Activated naive CD8-positive, alpha-beta T cell treated with anti-CD3 and anti-CD28 coated beads, Interleukin-2, amount 10 ng/mL, durations not matched to agents 7 days and 5 days (primary cell): ENCODE measurements at places on chromosomes 2 and 18.

DNA sequence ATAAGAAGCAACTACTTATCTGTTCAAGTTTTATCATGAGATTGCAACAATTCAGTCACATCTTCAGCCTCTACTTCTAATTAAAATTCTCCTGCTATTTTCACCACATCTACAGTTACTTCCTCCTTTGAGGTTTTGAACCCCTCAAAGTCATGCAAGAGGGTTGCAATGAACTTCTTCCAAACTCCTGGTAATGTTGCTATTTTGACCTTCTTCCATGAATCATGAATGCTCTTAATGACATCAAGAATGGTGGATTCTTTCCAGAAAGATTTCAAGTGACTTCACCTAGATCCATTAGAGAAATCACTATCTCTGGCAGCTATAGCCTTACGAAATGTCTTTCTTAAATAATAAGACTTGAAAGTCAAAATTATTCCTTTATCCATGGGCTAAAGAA is 1052.8 kb upstream of the NRXN1 start:
- no peaks in the 10 kb centered on the region for H3K4me1 ChIP-seq
- no peaks in the 10 kb centered on the region for H3K36me3 ChIP-seq
- H3K27ac ChIP-seq: no peak overlapping the region
- no peaks in the 10 kb centered on the region for H3K27me3 ChIP-seq
- H3K4me3 ChIP-seq: no peak overlapping the region
- no peak for DNase-seq

GRCh38 chr2:123463886-123464285 is 561.2 kb upstream of the CNTNAP5 start:
- H3K4me3 ChIP-seq: no peak overlapping the region
- H3K36me3 ChIP-seq: no peaks in the 10 kb centered on the region
- H3K4me1 ChIP-seq: no peaks in the 10 kb centered on the region
- H3K27me3 ChIP-seq: no peaks in the 10 kb centered on the region
- DNase-seq: no peak

- no peaks in the 10 kb centered on the region for H3K36me3 ChIP-seq
- no peaks in the 10 kb centered on the region for H3K27me3 ChIP-seq
- peaks cover 4% of the 10 kb centered on the region for H3K4me1 ChIP-seq
- no peak overlapping the region for H3K27ac ChIP-seq
- no peak for DNase-seq
- H3K4me3 ChIP-seq: no peak overlapping the region
Observed at GRCh38 chr2:177586154-177586553, 193.6 kb downstream of the AGPS start.

DNA sequence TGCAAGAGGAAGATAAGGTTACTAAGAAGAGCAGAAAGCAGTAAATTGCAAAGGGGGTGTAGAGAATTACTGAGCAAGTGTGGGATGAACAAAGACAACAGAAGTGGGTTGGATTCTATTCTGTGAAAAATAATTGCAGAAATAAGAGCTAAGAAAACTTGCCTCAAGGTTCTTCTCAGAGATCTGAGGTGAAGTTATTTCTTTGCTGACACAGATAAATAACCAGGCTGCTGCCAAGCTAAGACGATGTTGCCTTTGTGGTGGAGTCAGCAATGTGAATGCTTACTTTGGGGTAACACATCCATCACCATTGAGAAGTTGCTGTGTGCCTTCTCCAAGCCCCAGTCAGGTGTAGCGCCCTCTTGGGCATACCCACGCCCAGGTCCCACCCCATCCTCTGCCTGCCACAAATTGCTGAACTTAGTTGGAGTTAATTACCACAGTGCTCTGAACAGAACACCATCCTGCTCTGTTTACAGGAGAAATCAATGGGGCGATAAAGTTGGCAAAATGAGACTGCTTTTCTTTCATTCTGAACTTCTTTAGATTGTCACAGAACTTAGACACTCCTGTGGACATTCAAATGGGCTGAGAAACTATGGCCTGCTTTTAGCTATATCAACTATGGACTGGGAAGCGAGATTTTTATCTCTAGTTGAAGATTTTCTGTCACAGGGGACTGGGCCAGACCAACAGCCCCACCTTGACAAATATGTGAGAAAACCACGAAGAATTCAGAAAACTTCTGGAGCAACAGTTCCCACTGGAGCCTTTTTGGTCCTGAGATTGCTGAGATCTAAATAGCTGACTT is 283.6 kb downstream of the TMX3 start:
- H3K4me3 ChIP-seq: no peak overlapping the region
- DNase-seq: no peak
- H3K27ac ChIP-seq: no peak overlapping the region
- H3K4me1 ChIP-seq: peaks cover 2% of the 10 kb centered on the region

DNA sequence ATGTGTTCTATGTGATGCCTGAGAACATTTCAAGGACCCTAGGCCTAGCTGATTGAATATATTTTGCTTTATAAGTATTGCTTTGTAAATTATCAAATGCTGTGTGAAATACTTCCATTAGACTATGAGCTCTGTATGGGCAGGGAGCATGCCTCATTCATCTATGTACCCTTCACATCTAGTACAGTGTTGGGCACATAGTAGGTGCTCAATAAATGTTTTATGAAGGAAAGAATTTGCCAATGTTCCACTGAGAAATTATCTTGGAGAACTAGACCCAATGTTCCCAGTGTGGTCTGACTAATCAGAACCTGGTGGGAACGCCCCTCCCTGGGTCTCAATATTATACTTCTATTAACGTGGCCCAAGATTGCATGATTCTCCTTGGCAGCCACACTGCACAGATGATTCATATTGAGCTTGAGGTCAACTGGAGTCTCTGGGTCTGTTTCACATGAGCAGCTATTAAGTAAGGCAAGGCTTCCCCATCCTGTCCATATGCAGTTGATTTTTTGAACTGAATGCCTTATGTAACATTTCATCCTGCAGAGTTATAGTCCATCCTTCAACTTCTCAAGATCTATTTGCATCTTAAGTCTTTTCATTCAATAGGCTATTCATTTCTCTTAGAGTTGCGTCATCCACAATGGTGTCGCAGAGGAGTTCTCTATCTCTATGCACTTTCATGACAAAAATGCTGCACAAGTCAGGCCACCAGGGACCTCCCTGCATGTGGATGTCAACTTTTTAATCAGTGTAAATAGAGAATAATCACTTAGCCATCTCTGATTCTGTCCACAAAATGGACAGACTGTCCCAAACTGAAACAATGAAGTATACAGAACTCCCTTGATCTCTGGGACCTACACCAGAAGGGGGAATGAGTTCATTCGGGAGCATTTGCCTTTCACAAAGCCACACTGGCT is 257.6 kb downstream of the CYP26B1 start:
- no peaks in the 10 kb centered on the region for H3K4me1 ChIP-seq
- no peak overlapping the region for H3K4me3 ChIP-seq
- no peak overlapping the region for H3K27ac ChIP-seq
- H3K27me3 ChIP-seq: no peaks in the 10 kb centered on the region
- no peaks in the 10 kb centered on the region for H3K36me3 ChIP-seq

DNA sequence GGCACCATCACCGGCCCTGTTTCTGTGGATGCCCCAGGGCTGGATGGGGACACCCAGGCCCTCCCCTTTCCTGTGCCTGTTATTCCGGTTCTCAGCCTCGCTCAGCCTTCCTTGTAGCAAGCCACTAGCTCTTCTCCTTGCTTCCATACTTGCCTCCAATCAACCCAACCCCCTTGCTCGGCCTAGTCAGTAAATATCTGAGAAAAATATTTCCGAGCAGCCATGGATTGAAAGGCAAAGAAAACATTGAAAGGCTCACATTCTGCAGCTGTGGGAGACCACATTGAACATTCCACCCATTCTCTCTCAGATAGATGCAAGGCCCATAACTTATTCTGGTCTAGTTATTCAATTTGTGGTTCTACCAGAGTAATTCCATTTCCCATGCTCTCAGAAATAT is 114.9 kb downstream of the SPP2 start:
- no peaks in the 10 kb centered on the region for H3K27me3 ChIP-seq
- H3K4me1 ChIP-seq: peaks cover 16% of the 10 kb centered on the region
- no peak overlapping the region for H3K27ac ChIP-seq
- no peak overlapping the region for H3K4me3 ChIP-seq

DNA sequence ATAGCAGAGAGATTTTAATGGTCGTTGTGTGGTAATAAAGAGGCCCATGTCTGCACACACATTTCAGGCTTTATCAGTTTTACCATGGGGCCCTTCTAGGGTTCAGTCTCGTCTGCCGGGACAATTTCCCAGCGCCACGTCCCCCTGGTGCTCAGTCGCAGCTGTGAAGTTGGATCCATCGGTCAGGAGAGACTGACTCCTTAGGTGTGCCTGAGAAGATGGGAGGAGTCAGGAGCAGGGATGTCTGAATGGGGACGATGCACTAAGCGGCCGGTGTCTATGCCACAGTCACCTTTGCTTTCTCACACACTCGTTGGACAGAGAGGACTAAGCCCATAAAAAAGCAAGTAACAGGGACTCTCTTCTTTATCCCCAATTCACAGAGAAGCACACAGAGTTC is 71.4 kb downstream of the TWIST2 start:
- DNase-seq: no peak
- no peaks in the 10 kb centered on the region for H3K36me3 ChIP-seq
- no peaks in the 10 kb centered on the region for H3K4me1 ChIP-seq
- no peak overlapping the region for H3K27ac ChIP-seq

DNA sequence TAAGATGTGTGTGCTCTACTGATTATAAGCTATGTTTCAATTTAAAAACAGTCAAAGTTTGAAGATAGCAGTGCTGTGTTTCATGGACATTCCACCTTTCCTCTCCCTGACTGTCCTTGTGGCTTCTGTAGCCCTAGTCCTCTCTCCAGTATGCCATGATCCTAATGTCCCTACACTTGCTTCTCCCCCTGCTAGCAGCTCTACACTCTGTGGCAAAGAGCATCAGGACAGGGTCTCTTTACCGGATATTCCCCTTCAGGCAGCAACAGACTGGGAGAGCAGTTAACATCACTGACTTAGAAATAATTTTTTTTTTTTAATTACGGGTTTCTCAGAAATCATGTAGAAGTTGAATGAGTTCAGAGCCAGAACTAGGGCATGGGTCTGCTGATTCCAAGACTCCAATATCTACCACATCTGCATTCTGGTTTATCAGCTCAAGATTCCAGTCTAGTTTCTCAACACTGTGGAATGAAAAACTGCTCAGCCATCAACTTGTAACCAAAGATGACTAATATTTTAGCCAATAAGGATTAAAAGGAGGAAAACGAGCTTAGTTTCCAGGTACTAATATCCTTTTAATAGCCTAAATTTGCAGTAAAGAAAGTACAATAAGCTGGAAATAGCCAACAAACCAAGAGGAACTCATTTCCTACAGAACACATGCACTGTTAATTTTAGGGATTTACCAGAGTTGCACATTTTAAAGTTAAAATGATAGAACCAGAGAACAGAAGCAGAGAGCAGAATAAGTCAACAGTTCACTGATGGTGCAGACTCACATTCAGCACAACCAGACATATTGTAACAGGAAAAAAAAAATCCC is 45.2 kb downstream of the TMEM131 start:
- H3K27me3 ChIP-seq: no peaks in the 10 kb centered on the region
- H3K4me1 ChIP-seq: peaks cover 21% of the 10 kb centered on the region
- H3K27ac ChIP-seq: no peak overlapping the region
- DNase-seq: no peak
- H3K36me3 ChIP-seq: peaks cover 21% of the 10 kb centered on the region

GRCh38 chr18:52679354-52679753 is 339.4 kb downstream of the DCC start:
- H3K4me3 ChIP-seq: no peak overlapping the region
- H3K27ac ChIP-seq: no peak overlapping the region
- no peaks in the 10 kb centered on the region for H3K4me1 ChIP-seq
- no peaks in the 10 kb centered on the region for H3K36me3 ChIP-seq

DNA sequence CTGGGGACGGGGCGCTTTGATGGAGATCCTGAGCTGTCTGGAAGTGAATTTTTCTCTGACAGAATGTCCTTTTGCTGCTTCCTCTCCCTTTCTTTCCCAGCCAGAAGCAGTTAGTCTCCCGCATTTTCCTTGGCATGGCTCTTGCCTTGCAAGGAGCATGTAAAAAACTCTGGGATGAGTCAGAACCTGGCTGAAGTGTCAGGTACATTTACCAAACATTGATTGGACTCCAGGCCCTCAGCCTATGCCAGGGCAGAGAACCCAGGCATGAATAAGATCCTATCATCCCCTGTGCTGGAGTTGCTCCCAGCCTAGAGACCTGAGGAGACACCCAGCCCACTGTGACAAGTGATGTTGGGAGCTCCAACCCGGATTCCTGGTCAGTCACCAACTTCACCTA is 21.6 kb downstream of the STON1 start:
- no peak overlapping the region for H3K27ac ChIP-seq
- H3K4me1 ChIP-seq: no peaks in the 10 kb centered on the region
- no peak overlapping the region for H3K4me3 ChIP-seq
- H3K36me3 ChIP-seq: peaks cover 2% of the 10 kb centered on the region
- no peak for DNase-seq
- H3K27me3 ChIP-seq: no peaks in the 10 kb centered on the region

DNA sequence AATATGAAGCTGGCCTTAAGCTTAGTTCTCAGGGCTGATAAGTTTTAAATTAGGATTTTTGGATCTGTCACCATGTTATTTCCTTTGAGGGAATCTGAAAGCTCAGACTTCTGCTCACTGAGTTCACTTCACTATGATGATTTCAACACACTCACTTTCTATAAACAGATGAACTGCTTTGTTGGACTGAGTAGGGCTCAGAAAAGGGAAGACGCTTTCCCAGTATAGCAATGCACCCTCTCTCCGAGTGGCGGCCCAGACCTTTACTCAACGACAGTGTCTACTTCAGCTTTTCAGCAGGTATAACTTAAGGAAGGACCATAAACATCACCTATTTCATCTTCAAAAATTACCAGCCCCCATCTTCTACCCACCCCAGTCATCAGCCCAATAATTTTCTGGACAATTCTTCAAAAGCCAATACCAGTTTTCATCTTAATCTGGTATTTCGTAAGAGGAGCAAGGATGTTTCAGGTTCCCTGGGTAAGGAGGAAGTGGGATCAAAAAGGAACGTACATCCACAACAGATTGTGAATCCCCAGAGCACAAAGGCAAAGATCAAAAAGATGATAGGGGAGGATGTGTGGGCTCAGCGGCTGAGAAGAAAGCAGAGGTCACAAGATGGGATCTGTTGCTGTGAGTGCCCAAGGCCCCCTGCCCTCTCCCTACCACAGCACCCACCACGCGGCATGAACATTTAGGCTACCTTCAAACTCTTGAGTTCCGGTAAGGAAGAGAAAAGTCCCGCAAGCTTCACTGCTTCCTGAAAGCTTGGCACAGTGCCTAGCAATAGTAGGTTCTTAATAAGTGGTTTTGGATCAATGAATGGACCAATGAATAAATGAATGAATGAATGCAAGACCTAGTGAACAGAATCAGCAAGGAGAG is 41.9 kb downstream of the LPIN2 start:
- no peak for DNase-seq
- peaks cover 79% of the 10 kb centered on the region for H3K4me1 ChIP-seq
- H3K36me3 ChIP-seq: peaks cover 18% of the 10 kb centered on the region

- H3K4me1 ChIP-seq: peaks cover 9% of the 10 kb centered on the region
- H3K27me3 ChIP-seq: no peaks in the 10 kb centered on the region
- H3K27ac ChIP-seq: no peak overlapping the region
- peaks cover 22% of the 10 kb centered on the region for H3K36me3 ChIP-seq
- H3K4me3 ChIP-seq: no peak overlapping the region
- DNase-seq: no peak
Observed at GRCh38 chr2:223921204-223921603, 23.9 kb downstream of the WDFY1 start.
